Stimulated activated CD4-positive, alpha-beta T cell treated with anti-CD3 and anti-CD28 coated beads, Interleukin-15, amount 100 ng/mL, for 1 hour (primary cell): ENCODE measurements at places on chromosomes 7 and 10.

DNA sequence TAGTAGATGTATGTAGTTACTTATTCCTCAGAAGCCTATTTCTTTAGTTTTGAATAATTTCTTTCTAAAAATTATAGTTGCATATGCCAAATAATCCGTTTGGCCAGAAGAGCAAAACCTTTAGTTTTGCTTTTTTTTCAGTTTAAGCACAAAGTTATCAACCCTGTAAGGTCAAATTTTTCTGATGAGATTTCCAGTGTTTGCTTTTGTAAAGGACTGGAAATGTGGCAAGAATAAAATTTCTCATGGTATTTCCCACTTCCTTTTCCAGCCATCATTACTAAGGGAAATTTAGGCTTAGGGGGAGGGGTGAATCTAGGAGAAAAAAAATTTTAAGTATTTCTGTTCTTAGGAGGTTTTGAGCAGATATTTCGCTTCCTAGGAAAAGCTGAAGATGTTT lies 7.6 kb downstream of the CALD1 start:
- DNase-seq = no peak

GRCh38 chr7:142772673-142773072 lies 1.9 kb downstream of the PRSS2 start:
- DNase-seq = no peak

DNA sequence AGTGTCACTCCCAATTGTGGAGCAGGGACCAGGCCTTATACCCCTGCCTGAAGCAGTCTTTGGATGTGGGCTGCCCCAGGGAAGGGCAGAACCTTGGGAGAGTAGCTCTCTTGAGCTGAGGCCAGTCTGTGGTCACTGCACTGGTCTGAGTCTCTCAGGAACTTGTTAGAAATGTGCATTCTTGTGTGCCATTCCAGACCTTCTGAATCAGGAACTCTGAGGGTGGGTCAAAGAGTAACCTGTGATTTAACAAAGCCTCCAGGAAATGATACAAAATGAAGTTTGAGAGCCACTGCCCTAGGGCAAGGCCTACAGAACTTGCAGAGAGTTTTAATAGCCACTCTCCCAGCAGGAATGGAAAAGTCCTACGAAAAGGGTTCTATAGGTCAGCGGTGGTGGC lies 68.1 kb downstream of the LYZL1 start:
- DNase-seq = no peak

DNA sequence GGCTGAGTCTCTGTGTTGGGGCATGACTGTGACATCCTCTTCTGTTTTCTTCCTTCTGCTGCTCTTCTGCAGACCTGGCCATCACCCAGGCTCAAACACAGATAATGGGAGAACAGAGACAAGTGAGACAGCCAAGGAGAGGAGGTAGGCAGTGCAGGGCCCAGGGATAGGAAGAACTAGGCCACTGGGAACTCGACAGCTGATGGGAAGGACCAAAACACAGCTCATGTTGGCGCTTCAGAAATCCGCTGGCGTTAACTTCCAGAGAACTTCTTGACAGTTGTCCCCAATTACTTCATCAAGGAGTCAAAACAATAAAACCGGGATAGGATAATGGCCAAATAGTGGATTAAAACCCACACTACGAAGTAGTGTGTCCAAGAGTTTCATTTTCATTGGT lies 97.0 kb upstream of the PALS2 start:
- DNase-seq = no peak

DNA sequence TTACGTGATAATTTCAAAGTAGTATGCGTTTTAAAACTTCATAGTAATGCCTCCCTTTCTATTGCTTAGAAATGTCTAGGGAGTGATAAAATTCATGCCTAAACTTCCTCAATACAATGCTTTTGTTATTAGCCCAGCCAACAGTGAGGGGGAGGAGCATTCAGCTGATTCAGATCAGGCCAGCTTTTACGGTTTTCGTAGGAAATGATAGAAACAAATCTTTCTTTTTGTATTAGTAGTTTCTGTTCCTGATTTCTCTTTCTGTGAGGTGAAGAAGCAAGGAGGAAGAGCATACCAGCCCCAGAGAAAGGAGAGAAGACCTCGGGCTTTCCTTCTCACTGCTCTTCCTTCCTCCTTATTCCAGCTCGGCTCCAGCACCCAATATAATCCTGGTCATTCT lies 35.2 kb upstream of the ITPRID1 start:
- no peak for DNase-seq
